ENCODE measurements at places on chromosomes 6 and 20. TPM values are rescaled to one million over a fixed set of nuclear protein-coding genes. Genes with fewer than 3 reads are reported as not detected.

- no peak overlapping the region for H3K4me3 ChIP-seq
- peaks cover 24% of the 10 kb centered on the region for H3K27me3 ChIP-seq
- H3K36me3 ChIP-seq = no peaks in the 10 kb centered on the region
- H3K27ac ChIP-seq = no peak overlapping the region
- DNase-seq = no peak
Observed at GRCh38 chr6:25250878-25251277, 28.3 kb upstream of the CARMIL1 start.

- no peaks in the 10 kb centered on the region for H3K4me1 ChIP-seq
- no peak for DNase-seq
- no peaks in the 10 kb centered on the region for H3K36me3 ChIP-seq
- no peak overlapping the region for H3K27ac ChIP-seq
- H3K27me3 ChIP-seq = no peaks in the 10 kb centered on the region
Observed at GRCh38 chr6:134954272-134955000, 4.5 kb upstream of the ALDH8A1 start.

DNA sequence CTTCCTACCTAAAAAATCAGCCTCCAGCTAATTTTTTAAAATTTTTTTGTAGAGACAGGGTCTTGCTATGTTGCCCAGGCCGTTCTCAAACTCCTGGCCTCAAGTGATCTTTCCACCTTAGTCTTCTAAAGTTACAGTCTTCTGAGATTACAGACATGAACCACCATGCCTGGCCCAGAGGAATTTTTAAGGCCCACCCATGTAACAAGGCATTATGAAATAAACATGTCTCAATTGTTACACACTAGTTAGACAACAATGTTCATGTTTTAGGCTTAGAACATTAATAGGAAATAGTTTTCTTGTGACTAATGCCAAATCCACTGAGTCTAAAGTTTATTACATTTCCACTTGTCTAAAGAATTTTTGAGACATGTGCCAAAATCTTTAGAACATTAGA, 221.2 kb downstream of the LAMA2 start:
- H3K36me3 ChIP-seq = no peaks in the 10 kb centered on the region
- DNase-seq = no peak
- no peak overlapping the region for H3K4me3 ChIP-seq
- peaks cover 9% of the 10 kb centered on the region for H3K27me3 ChIP-seq
- no peaks in the 10 kb centered on the region for H3K4me1 ChIP-seq

- no peak for DNase-seq
- no peak overlapping the region for H3K4me3 ChIP-seq
- H3K4me1 ChIP-seq = no peaks in the 10 kb centered on the region
Observed at GRCh38 chr20:59564171-59564570, 40.2 kb upstream of the PHACTR3 start.

GRCh38 chr20:54324652-54325285, 116.9 kb downstream of the PFDN4 start:
- DNase-seq = no peak
- no peaks in the 10 kb centered on the region for H3K36me3 ChIP-seq
- H3K27ac ChIP-seq = no peak overlapping the region
- peaks cover 36% of the 10 kb centered on the region for H3K27me3 ChIP-seq
- H3K4me1 ChIP-seq = no peaks in the 10 kb centered on the region

- H3K27me3 ChIP-seq = no peaks in the 10 kb centered on the region
- no peak for DNase-seq
- H3K27ac ChIP-seq = no peak overlapping the region
- peaks cover 49% of the 10 kb centered on the region for H3K4me1 ChIP-seq
- no peak overlapping the region for H3K4me3 ChIP-seq
- H3K36me3 ChIP-seq = no peaks in the 10 kb centered on the region
Observed at GRCh38 chr6:38025451-38025850, 205.9 kb downstream of the ZFAND3 start.

DNA sequence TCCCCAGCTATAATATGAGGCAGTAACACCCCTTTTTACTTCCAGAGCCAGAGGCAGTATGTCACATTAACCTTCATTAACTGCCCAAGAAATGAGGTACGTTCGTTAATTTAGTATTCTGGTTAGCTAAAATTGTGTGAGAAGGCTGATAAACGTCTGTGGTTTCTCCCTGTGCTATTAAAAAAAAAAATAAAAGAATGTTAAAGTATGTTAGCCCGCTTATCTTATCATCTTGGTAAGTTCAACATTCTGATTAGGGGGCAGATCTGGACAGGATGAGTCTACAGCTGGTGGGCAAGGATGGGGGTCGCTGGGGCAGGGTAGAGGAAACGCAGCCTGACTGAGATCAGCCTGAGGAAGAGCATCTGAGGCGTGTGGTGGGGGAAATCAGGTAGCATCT, 154.0 kb downstream of the PRL start:
- no peak overlapping the region for H3K4me3 ChIP-seq
- H3K27me3 ChIP-seq = peaks cover 14% of the 10 kb centered on the region
- H3K4me1 ChIP-seq = peaks cover 7% of the 10 kb centered on the region
- H3K27ac ChIP-seq = no peak overlapping the region
- no peaks in the 10 kb centered on the region for H3K36me3 ChIP-seq
- no peak for DNase-seq

The EEF1A2 gene
- 3.1 TPM for total RNA-seq

The CDH4 gene
- not detected for total RNA-seq

The SSTR4 gene
- total RNA-seq = not detected

The MRAP2 gene
- not detected for total RNA-seq

The SCUBE3 gene
- total RNA-seq = 0.14 TPM

Measured in natural killer cell treated with Interleukin-12 subunit alpha and Interleukin-12 subunit beta and Interleukin-15 and Interleukin-18, amount 100 ng/mL, for 72 hours (primary cell).